ENCODE measurements at places on chromosomes 1 and 21.

DNA sequence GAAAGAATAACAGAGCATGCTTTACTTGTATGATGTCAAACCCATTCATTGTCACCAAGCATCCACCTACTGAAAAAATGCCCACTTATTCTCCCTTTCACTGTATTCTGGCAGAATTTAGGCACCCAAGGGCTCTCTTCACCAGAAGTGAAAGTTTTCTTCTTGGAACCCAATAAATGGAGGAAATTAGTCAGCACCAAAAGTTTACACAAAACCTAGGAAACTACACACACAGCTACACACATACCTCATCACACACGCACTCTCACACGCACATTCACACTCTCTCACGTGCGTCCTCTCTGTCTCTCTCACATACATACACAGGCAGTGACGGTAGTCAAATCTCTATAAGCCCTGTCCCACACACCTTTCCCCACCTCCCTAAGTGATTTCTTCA is 37.6 kb downstream of the MCOLN2 start:
- DNase-seq: peak; percentile 60

DNA sequence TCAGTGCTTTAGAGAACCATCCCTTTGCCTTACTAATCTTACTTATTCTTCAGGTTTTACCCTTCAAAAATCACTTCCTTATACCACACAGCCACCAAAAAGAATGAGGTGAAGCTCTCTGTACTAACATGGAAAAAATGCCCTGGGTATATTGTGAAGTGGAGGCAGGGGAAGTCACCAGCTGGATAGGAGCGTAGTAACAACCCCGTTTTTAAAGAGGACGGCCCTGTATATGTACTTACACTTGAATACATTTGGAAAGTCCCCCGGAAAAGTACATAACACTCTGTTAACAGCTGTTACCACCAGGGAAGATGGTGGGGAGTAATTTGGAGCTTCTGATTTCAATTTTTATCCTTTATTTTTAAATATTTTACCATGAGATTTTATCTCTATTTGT is 28.2 kb upstream of the KHDRBS1 start:
- DNase-seq: no peak

DNA sequence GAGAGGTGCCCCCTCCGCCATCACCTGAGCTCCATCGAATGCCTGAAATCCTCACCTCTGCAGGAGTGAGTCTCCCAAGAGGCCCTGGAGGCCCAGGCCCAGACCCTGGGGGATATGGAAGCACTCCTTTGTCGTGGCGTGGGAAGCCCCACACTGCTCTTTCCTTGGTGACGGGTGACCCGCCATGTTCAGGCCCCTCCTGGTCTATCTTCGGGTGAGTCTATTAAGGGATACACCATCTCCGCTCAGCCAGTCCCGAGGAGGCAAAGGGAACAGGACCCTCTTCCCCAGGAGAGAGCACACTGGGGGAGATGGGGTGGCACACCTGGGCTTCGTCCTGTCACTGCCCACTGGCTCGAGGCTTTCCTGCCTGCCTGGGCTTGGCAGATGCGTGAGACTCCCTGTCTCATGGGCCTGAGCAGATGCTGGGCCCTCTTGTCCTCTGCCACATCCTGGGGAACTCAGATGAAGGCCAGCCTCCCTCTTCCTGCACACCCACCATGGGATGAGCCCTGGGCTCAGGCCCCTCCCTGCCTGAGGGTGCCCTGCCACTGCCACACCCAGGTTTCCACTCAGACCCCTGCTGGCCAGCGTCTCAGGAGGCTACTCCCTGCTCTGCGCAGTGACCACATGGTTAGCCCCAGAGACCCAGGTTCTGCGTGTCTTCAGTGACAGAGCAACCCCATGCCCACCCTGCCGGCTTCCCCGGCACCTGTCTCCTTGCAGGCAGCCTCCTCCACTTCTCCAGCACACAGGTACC is 3.8 kb upstream of the NPHP4 start:
- no peak for DNase-seq

DNA sequence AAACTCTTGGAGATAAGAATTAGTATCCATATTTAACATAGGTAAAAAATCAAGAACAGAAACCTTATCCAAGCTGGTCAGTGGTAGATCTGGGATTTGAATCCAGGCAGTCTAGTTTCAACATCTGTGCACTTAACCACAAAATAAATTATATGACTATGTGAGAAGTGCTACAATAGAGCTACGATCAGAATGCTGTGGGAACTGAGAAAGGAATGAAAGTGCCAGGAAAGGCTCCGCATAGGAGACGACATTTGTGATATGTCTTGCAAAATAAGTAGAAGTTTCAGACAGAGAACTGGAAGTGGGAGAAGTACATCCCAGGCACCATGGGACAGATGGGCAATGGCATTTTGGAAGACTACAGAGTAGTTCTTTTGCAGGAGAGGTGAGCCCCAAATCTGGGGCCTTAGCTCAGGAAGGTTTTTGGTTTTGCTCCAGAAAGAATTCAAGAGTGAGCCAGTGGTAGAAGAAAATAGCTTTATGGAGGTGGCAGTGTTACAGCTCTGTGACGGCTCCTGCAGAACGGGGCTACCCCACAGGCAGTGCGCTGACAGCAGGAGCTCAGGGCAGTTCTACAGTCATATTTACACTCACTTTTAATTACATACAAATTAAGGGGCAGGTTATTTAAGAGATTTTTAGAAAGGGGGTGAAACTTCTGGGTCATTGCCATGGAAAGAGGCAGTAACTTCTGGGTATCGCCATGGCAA is 25.5 kb upstream of the GJA5 start:
- no peak for DNase-seq

- no peak for DNase-seq
Measured at GRCh38 chr1:117852853-117853553, 76.4 kb downstream of the GDAP2 start.

DNA sequence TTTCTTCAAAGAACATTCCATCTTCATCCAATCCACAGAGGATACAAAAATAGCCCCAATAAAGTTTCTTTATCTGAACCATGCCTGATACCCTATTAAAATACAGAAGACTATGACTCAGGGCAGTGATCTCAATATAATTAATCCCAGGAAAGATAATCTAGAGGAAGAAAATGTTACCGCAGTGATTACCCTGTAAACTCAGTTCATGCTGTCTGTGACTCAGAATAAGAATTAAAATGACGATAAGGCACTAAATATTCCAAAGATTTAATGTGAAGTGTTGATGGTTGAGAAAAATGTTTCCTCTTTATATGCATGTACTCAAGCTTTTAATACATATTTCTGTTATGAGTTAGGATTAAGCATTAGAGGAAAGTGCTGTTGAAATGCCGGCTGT is 88.6 kb upstream of the LYPLAL1 start:
- DNase-seq: no peak

DNA sequence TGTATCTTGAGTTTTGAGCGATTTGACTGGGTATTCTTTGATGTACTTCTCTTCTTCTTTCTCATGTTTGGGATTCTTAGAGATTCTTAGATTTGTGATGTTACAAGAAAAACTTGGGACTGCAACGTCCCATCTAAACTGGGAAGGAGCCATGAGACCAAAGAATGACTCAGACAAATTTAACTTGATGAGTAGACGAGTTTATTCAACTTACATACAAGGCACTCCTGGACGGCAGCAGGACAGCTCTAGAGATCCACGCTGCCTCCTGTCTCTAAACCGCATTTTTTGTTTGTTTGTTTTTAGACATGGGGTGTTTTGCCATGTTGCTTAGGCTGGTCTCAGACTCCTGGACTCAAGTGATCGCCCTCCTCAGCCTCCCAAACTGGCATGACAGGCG is 137.1 kb downstream of the PIK3R3 start:
- DNase-seq: no peak

DNA sequence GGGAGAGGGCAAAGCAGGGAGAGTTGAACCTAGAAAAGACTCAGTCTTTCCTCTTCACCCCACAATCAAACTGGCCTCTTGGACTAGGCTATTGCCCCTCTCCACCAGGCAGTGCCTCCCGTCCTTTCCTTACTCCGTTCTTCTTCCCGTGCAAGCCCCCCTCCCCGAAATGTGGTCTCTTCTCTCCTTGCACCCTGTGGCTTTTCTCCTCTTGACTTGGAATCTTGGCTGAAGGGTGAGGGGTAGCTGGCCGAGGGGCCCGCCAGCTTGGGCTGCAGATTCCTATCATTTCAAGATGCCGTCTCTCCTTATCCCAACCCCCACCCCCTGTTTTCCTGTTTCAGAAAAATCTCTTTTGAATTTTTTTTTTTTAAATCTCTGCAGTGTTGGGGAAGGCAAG is 1.6 kb downstream of the WNT2B start:
- no peak for DNase-seq

DNA sequence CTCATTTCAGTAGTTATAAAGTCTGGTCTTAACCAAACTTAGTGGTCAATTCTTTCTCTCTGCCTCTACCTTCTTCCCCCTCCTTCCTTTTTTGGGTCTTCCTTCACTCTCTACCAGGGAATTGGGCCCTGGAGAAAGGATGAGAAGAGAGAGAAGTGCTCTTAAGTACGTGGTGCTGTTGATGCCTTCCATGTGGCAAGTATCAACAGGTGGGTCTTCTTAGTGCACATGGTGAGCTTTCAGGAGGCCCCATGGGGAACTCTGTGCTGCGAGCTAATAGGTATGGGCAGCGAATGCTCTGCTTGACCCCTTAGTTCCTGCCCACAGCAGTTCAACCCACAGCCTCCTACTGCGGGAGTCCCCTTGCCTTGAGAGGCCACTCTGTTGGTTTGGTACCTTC is 39.4 kb upstream of the LMX1A start:
- DNase-seq: no peak

GRCh38 chr1:94413311-94413710 is 4.9 kb upstream of the ABCD3 start:
- no peak for DNase-seq

DNA sequence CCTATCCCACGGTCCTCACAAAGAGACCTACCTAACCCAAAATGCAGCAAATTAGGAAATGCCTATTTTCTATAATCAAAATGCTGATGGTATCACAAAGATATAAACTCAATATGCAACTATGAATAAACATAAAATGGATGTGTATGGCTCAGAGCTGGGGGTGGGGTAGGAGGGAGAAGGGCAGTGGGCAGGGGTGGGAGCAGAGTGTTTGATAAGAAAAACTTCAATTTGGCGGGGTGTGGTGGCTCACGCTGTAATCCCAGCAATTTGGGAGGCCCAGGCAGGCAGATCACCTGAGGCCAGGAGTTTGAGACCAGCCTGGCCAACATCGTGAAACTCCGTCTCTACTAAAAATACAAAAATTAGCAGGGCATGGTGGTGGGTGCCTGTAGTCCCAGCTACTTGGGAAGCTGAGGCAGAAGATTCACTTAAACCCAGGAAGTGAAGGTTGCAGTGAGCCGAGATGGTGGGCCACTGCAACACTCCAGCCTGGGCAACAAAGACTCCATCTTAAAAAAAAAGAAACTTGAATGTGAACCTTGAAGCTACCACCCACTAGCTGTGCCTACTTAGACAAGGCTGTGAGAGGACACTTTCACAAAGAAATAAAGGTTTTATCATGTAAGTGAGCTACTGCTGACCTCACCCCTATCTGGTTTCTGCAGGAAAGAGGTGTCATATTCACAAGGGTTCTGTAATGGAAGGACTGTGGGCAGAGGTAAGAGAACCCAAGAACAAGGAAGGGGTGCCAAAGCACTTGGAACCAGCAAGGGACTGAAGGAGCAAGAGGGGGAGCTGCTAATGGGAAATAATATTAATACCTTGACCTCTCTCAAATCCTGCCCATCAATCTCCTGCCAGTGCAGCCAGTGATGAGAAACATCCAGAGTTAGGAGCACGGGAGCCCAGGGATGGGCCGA is 53.0 kb downstream of the HLCS start:
- no peak for DNase-seq

- no peak for DNase-seq
Measured at GRCh38 chr1:31991182-31991581, 22.5 kb upstream of the KHDRBS1 start.

GRCh38 chr1:232417636-232418248 is 212.2 kb downstream of the SIPA1L2 start:
- no peak for DNase-seq

DNA sequence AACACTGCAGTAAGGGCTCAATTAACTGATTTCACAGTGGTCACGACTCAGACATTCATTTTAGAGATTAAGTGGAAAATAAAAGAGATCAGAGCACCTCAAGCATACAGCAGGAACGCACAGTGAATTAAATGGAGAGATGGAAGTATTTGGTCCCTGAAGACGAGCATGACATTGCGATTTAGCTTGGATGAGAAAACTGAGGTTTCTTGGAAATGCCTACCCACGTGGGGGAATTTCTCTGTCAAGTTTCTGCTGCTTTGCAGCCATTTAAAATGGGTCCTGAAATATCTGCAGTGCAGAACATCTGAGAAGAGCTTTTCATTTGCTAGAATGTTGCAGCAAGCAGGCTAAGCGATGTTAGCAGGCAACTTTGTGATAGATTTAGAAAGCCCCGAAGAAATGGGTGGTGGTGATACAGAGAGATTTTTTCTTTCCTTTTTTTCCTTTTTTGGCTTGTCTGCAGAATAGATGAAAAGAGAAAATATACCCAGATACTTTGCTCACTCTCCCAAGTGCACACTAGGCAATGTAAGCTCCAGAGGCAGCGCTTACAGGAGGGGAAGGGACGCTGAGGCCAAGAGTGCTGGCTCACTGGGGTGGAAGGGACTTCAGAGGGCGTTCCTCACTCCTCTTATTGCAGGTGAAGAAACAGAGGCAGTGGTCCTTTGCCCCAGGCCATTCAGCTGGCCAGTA is 258.0 kb downstream of the KCNJ6 start:
- DNase-seq: no peak

- no peak for DNase-seq
Measured at GRCh38 chr1:201495551-201496295, 11.2 kb downstream of the CSRP1 start.

GRCh38 chr1:223242971-223243370 is 99.9 kb upstream of the TLR5 start:
- no peak for DNase-seq

- DNase-seq: no peak
Measured at GRCh38 chr1:227437495-227438008, 119.3 kb upstream of the CDC42BPA start.

GRCh38 chr21:27429710-27430341 is 462.9 kb upstream of the ADAMTS5 start:
- DNase-seq: no peak

DNA sequence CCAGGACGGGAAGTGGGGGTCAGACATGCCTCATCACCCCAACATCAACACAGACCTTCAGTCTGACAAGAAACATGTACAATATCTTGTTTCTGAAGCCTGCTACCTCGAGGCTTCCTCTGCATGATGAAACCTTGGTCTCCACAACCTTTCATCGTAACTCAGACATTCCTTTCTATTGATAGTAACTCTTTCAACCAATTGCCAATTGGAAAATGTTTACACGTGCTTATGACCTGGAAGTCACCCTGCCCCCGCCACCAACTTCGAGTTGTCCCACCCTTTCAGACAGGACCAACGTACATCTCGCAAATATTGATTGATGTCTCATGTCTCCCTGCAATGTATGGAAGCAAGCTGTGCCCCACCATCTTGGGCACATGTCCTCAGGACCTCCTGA is 159.5 kb downstream of the ETS2 start:
- DNase-seq: no peak

DNA sequence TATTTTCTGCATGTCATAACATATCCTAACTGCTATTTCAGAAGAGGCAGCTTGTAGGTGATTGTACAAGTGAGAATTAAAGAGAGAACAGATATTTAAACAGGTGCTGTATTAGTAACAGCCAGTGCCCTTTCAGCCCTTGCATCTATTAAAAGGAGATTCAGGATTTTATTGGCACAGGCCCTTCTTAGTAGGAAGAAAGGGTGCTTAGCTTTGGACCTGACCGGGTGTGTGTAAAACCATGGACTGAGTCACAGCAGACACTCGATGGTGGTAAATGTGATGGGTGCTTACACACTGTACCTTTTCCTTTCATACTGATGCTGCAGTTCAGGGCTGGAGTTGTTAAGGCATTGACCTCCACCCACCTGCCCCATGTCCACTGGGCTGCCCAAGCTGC is 12.7 kb upstream of the CD101 start:
- no peak for DNase-seq

All from natural killer cell treated with Interleukin-12 subunit alpha and Interleukin-12 subunit beta and Interleukin-15 and Interleukin-18, amount 100 ng/mL, for 72 hours (primary cell).